SK-MEL-5 (cell line): ENCODE measurements at places on chromosomes 12 and 14.

DNA sequence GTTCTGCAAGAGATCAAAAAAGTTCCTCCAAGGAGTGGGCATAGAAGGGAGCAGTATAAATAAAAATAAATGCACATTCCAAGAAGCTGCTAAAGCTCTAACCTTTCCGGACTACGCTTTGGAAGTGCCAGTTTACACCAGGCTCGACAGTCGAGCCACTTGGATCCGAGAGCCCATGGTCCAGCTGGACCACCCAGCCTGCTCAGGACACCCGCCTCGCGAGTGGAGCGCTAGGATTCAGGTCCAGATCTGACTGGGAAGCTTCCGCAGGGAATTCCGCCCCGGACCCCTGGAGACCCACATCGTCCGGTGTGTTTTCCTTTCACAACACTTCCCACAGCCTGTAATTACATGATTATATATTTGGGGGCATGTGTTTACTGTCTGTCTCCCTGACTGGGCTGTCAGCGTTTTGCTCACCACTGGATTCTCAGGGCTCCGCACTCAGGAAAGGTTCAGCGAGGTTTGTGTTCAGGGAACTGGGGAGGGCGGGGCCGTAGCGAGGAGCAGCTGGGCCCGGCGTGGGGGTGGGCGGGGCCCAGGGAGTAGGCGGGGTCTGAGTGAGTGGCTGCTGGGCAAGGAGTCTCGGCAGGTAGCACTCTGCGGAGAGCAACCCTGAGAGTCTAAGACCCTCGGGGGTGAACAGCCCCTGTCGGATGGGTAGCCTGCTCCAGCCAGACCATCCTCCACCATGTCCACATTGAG, 52.3 kb upstream of the TMEM263 start:
- peak; percentile 68 for DNase-seq

DNA sequence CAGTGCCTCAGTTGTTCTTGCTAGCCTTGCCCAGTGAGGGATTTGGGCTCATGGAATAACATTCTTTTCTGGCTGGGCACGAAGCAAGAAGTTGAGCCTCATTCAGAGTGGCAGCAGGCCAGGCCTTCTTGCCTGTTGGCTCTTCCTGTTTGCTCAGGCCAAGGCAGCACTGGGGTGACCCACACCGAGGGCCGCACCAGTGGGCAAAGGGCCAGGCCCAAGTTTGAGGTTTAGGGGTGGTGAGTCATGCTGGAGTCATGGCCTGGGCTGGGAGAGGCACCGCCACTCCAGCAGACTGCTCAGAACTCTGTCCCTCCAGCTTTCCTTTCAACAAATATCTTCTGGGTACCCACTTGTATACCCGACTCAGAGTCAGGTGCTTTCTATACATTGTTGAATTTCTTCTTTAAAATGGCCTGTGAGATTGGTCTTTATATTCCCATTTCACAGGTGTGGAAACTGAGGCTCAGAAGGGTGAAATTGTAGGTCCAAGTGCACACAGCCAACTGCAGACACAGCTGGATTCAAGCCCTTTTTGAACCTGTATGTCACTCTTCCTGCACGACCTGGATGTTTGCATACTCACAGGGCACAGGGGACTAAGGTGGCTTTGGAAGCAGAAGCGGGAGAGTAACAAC, 279.4 kb downstream of the FOXN3 start:
- DNase-seq = no peak

DNA sequence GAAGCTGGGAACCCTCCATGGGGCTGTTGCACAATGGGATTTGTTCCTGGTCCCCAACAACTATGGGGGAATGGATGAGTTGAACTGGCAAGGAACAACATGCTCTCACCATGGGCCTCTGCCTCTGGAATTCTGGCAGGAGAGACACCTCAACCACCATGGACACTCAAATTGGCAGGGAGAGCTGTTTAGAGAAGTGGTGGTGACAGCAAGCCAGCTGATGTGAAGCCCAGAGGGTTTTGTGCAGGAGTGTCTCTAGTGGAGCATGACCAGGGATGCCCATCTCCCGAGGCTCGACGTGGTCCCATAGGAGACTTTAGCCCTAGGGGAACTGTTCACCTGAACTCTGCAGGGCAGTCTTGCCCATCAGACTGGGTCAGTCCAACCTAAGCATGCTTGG, 345.2 kb upstream of the CCDC196 start:
- DNase-seq = no peak

GRCh38 chr12:106956048-106956578, 406 bp downstream of the TMEM263 start:
- peak; percentile 60 for DNase-seq

DNA sequence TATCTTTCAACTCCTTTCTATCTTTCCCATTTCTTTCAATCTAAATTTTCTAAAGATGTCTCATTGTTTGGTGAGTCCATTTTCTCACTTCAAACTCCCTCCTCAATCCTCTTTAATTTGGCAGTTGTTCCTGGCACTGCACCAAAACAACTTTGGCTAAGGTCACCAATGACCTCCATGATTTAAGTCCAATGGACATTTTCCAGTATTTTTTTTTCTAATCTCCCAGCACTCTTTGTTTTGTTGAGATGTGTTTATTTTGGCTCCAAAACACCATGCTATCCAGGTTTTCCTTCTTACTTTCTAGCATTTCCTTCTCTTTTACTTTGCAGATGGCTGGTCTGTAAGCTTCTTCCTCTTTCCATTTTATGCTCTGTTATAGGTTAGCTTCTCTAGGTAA, 42.5 kb upstream of the OTOGL start:
- DNase-seq = no peak

DNA sequence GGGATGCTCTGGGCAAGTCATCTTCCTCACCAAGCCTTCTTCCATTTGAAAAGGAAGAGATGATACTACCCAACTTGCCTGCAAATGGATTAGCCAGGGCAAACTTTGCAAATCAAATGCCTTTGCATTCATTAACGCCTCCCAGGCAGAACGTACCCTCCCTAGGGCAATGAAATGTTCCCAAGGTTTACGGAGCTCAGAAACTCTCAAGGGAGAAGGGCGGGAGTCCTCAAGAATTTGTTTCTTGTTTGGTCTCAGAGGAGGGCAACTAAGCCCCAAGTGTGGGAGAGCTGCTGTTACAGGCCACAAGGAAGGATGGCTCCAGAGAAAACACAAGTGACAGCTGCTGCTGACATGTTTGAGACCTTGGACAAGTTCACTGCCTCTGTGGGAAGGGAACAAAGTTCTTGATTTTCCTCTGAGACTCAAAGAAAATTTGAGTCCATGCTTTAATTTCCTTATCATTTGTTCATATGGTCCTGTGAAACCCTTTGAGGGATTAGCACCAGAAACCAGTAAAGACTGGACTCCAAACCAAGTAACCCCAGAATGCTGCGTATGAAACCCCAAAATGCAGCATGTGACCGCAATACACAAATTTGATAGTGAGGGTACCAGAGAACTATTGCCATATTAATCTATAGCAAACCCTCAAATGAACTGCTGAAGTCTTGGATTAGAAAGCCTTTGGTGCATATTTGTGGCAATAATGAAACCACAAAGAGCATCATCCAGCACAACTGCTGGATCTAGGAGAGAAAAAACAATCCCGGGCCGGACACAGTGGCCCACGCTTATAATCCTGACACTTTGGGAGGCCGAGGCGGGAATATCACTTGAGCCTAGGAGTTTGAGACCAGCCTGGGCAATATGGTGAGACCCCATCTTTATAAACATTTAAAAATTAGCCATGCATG, 22.9 kb downstream of the SPTB start:
- no peak for DNase-seq

DNA sequence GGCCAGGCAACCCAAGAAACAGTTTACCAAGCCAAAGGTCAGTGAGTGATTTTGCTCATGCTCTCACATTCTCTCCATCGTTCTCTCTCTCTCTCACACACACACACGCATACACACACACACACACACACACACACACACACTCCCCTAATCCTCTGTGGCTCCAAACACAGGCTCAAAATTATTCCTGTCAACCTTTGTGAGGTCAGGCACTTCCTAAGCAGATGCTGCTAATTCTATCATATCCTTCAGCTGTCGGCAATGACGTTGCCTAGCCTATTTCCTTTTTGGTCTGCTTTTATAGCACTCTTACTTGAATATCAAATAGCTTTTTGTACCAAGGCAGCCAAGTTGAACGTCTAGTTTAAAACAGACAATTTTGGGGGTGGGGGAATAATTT, 98.9 kb upstream of the EGLN3 start:
- DNase-seq = no peak

DNA sequence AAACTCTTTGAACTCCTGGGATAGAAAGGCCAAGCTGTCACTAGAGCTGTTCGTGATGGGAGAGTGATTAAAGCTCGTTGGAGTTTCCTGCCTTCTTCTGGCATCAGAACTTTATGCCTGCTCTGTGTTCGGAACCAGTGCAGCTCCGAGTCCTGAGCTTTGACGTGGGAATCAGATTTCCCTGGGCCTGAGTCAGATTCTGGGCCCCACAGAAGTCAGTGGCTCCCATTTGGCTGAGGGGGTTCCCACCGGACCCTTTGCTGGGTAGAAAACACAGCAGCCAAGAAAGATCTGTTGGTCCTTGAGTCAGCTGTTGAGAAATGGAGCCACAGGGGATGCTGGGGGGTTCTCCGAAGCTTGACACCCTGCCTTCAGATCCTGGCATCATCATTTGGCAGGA, 238.0 kb downstream of the CHST11 start:
- DNase-seq = no peak

DNA sequence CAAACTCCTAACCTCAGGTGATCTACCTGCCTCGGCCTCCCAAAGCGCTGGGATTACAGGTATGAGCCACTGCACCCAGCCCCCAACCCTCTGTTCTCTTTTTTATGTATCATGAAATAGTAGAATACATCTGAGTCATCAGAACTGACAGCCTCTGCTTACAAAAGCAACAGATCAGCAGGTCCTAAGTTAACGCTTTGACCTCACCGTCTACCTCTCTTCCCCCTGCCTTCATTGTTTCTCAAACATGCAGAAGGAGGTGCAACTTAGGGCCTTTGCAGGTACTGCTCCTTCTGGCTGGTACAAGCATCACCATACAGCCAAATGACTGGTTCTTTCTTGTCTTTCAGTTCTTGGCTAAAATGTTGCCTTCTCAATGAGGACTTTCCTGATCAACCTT, 249.2 kb downstream of the PAWR start:
- DNase-seq = no peak

- DNase-seq = no peak
These were observed 25.5 kb downstream of the GCH1 start for GRCh38 chr14:54877015-54877702.

DNA sequence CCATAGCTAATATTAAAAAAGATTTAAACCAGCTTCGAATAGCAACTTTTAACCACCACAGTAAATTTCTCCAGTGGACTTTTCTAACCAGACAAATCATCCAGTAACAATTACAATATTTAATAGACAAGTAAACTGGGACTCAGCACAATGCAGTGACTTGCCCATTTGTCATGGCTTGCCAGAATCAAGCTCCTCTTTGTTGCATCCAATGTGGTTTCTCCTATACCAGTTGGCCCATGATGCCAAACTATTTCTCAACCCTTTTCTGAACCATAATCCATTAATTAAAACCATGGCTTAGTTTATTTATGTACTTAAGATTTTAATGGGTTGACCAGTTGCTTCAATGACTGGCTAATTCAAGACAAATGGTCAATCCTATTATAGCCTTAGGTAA, 64.4 kb downstream of the DIO2 start:
- no peak for DNase-seq

DNA sequence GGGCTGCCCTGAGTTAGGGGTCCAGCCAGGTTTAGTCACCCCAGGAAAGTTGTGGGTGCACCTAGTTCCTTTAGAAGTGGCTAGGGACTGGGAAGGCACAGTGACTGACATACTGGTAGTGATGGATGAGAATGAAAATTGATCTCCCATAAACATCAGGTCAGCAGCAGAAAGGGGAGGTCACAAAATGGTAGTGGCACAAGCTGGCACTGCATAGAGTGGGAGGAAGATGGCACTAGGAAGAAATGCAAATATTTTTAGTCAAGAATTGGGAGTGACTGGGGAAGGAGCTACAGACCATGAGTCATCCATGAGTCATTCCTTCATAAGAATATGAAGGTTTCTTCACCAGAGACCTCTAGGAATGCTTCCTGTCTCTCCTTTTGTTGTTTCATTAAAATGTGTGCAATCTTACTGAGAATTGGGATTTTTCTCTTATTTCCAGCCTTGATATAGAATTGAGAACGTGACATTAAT, 198.3 kb upstream of the AMIGO2 start:
- peak; percentile 56 for DNase-seq

DNA sequence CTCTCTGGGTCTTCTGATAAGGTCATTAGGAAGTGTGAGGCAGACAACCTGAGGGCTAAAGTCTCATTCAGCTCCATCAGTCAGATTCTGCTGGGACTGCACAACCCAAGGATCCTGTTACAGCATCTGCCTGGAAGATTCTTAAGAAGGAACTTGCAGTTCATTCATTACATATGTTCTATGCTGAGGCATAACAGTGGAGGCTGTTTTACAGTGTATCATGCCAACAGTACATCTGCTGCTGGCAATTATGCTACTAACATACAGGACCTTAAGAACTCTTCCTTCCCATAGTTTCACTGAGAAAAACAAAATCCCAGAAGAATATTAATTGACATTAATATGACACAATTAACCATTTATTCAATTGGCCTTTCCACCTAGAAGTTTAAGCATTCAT, 968.6 kb downstream of the DIO2 start:
- no peak for DNase-seq

GRCh38 chr14:57291692-57292647, 23.2 kb downstream of the AP5M1 start:
- no peak for DNase-seq

DNA sequence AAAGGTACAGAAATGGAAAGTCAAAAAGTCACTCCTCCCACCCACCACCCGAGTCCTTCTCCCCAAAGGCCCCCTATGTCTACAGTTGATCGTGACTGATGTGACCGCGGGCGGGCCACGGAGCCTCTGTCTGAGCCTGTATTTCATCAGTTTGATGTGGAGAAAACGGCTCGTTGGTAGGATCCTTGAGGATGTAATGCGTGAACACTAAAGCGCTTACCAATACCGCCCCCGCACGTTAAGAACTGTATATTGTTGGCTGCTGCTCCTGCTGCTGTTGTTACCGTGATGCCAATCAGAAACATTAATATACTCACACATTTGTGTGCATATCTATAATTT, 24.6 kb upstream of the UBC start:
- DNase-seq = peak; percentile 92

- DNase-seq = no peak
These were observed 60.4 kb downstream of the SOX5 start for GRCh38 chr12:23889069-23889440.

GRCh38 chr12:127619869-127620734, 646.9 kb upstream of the TMEM132C start:
- no peak for DNase-seq

- no peak for DNase-seq
These were observed 442.5 kb upstream of the PDE3A start for GRCh38 chr12:19925841-19926240.

DNA sequence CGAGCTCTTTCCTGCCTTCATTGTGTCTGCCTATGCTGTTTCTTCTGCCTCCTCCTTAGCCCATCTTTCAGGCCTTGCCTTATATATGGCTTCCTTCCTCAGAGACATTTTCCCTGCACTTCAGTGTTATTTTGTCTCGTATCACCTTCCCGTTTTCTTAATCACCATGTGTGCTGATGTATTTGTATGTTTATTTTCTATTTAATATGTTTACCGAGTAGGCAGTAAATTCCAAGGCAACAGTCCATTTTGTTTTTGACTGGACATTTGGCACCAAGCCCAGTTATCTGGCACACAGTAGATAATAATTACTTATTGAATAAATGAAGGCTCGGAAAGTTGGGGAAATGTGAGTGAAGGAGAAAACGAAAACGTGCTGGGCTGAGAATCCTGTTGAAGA, 4.6 kb upstream of the POU6F1 start:
- DNase-seq = no peak

- peak; percentile 86 for DNase-seq
These were observed 5.8 kb upstream of the TBPL2 start for GRCh38 chr14:55446127-55446736.

GRCh38 chr12:12705838-12706520, 10.0 kb upstream of the GPR19 start:
- DNase-seq = no peak
